GM12878 (cell line): ENCODE measurements at places on chromosomes 5 and 9.

- no peak for DNase-seq
These were observed 94.4 kb downstream of the GLDC start for GRCh38 chr9:6551136-6551535.

GRCh38 chr5:419970-420369 lies 23.0 kb upstream of the EXOC3 start:
- DNase-seq = no peak

DNA sequence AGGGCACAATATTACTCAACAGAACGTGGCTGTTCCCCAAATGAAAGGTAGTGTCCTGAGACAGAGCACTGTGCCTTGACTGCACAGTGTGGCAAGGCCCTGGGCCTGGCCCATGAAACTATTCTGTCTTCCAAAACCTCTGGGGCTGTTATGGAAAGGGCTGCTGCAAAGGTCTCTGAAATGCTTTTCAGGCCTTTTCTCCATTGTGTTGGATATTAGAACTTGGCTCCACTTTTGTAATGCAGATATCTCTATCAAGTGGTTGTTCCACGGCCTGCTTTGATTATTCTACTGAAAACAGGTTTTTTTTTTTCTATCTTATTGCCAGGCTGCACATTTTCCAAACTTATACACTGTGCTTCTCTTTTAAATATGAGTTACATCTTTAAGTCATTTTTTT lies 777.5 kb upstream of the TYRP1 start:
- no peak for DNase-seq

GRCh38 chr5:172648755-172649154 lies 7.7 kb downstream of the NEURL1B start:
- no peak for DNase-seq

DNA sequence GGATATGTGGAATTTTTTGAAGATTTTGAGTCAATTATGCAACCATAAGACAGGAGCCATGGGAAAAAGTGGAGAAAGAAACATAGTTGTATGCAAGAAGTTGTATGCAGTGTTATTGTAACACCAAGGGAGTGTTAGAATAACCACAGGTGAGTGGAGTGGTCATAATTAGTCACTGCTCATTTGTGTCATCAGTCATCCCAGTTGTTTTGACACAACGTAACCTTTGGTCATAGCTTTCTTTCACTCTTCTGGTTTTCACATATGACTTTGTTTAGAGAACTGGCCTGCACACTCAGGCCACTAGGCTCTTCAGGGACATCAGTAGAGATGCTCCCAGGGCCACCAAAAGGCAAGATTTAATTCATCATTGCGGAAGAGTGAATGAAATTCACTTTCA lies 158.7 kb upstream of the HMHB1 start:
- DNase-seq = peak; percentile 19

- DNase-seq = no peak
These were observed 6.7 kb downstream of the ADRB2 start for GRCh38 chr5:148833122-148833521.

GRCh38 chr9:21677387-21677786 lies 125.0 kb upstream of the MTAP start:
- DNase-seq = no peak

- DNase-seq = no peak
These were observed 308.8 kb downstream of the DOCK8 start for GRCh38 chr9:523444-523843.

- no peak for DNase-seq
These were observed 469.4 kb upstream of the TNC start for GRCh38 chr9:115587310-115587709.

DNA sequence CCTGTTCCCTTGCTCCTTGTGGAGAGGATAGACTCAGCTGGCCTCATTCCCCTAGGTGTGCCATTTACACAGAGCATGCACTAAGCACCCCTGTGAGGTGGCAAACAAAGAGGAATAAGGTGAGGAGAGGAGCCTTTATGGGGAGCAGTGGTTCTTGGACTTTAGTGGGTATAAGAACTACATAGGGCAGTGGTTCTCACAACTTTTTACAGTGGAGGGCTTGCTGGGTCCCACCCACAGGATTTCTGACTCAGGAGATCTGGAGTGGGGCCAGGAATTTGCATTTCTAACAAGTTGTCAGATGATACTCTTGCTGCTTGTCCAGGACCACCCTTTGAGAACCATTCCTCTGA lies 42.0 kb downstream of the CSF1R start:
- DNase-seq = no peak

GRCh38 chr5:91366551-91366950 lies 16.6 kb downstream of the ARRDC3 start:
- DNase-seq = no peak

GRCh38 chr5:154802050-154802449 lies 46.9 kb downstream of the LARP1 start:
- no peak for DNase-seq

DNA sequence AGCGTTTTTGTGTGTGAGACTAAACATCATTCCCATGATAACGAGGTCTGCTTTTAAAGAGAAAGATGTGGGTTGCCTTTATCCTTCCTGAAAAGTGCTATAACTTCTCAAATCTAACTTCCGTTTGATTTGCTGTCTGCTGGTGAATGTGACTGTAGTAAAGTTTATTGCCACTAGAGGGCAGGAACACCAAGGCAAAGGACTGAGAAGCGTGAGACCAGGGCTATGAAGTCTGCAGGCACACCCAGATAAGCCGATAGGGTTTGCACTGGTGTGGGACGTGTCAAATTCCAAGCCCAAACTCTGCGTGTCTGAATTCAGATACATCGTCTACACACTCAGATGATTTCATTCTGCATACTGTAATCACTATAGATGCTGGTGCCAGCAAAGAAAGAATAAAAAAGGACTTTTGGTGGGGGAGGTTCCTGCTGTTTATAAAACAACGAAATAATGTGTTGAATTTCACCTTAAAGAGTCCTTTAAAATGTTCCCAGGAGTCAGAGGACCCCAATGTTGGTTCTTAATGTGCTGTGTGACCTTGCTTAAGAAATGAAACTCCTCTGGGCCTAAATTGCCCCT lies 87.2 kb downstream of the PTTG1 start:
- DNase-seq = peak; percentile 76

DNA sequence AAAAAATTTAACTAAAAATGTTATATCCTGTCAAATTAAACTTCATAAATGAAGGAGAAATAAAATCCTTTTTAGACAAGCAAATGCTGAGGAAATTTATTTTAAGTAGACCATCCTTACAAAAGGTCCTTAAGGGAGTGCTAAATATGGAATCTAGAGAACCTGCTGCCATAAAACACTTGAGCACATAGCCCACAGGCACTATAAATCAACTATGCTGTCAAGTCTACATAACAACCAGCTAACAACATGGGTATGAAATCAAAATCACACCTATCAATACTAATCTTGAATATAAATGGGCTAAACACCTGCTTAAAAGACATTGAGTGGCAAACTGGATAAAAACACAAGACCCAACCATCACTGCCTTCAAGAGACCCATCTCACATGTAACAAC lies 15.1 kb upstream of the PRSS3 start:
- no peak for DNase-seq

DNA sequence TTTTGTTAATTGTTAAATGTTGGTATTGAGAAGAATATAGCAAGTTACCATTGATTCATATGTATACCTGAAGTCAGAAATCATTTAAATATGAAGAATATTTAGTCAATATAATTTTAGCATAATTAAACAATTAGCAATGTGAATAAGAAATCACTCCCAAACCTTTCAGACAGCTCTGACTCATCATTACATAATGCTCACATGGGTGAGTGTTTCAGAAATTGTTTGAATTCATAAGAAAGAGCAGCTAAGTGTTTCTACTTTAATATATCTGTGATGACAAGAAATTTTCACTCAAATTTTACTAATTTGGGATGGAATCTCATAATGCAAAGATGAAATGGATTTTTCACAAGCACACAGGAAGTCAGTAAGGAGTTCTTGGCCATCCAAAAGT lies 42.0 kb upstream of the CDC42SE2 start:
- no peak for DNase-seq

- no peak for DNase-seq
These were observed 33.3 kb upstream of the RORB start for GRCh38 chr9:74463825-74464224.

- no peak for DNase-seq
These were observed 91.5 kb upstream of the CDH9 start for GRCh38 chr5:27129926-27130325.

GRCh38 chr5:158843305-158843704 lies 256.4 kb downstream of the EBF1 start:
- no peak for DNase-seq

GRCh38 chr5:14112998-14113652 lies 30.0 kb upstream of the TRIO start:
- DNase-seq = no peak

DNA sequence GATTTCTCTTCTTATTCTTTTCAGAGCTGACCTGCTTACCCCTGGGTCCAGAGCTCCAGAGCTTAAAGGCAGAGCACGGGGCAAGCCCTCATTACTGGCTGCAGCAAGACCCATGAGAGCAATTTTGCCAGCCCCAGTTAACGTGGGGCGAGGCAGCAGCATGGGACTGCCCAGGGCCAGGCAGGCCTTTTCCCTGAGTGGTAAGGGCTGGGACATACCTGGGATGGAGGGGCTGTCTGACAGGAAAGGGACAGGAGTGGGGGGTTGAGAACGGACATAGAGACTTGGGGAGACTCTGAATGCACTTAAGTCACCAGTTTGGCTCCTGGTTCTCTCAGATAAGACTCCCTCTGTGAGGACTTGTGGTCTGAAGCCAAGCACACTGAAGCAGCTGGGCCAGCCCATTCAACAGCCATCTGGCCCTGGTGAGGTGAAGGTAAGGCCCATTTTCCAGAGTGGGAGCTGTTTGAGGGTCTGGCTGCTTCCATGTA lies 26.2 kb downstream of the HMGXB3 start:
- DNase-seq = no peak

GRCh38 chr5:156927545-156927944 lies 35.5 kb downstream of the TIMD4 start:
- no peak for DNase-seq

DNA sequence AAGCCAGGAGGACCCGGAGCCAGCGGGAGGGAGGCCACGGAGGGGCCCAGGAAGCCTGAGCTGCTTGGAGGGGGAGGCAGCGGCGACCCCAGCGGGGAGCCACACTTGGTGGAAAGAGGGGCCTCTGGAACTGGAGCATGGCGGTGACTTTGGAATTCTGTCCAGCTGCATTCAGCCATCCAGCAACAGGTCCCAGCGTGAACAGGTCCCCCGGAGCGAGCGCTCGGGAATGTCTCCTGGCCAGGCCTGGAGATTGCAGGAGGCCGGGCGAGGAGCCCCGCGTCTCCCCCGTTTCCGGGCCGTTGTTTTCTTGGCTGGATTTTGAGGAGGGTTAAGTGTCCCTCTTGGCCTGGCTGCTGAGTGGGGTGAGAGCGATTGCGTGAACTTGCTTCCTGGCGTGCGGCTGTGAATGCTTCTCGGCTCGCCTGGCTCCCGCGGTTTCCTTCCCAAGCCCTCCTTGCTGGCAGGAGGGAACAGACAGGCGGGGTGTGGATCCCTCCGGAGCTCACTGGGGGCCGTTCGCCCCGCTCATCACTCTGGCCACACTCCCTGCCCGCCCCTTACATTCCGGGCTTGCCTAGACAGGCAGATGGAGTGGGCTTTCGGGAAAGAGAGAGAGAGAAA lies 125.3 kb upstream of the IRX4 start:
- no peak for DNase-seq

DNA sequence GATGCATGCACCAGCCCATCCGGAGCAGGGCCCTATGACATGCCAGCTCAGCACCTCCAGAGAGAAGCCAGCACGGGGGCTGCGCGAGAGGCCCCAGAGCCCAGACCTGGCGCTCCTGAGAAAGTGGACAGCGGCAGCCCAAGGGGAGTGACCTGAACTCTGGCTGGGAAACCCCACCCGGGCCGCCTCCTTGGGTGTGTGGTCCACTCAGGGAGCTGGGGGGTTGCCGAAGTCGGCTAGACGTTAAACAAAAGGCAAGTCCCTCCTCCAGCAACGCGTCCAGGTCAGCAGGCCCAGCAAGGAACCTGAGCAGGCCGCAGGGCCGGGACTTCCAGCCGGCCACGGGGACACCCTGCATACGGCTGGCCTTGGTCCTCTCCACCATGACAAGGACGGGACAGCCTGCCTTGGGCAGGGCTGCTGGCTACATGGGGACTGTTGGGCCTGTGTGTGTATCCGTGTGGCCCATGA lies 35.7 kb downstream of the NACC2 start:
- no peak for DNase-seq

GRCh38 chr5:2489306-2489705 lies 262.2 kb downstream of the IRX2 start:
- DNase-seq = no peak

GRCh38 chr5:57929271-57929670 lies 446.7 kb upstream of the ACTBL2 start:
- DNase-seq = no peak

DNA sequence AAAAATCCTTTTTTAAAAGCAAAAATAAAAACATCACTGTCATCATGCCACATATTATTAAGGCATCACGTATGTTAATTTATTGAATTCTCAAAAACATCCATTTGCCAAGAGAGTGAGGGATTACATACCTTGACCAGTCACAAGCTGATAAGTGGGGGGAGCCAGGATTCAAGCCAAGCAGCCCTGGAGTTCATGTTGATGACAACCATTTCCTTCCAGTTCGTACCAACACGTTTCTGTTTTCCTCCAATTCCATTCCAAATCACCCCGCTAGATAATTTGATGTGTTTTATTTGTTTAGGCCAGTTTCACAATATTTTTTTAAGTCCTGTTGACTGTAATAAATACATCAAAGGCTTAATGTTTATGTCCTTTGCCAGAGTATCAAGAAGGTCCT lies 53.0 kb downstream of the SLC1A3 start:
- DNase-seq = no peak

- no peak for DNase-seq
These were observed 283.1 kb downstream of the ADAMTS6 start for GRCh38 chr5:65198456-65199120.

DNA sequence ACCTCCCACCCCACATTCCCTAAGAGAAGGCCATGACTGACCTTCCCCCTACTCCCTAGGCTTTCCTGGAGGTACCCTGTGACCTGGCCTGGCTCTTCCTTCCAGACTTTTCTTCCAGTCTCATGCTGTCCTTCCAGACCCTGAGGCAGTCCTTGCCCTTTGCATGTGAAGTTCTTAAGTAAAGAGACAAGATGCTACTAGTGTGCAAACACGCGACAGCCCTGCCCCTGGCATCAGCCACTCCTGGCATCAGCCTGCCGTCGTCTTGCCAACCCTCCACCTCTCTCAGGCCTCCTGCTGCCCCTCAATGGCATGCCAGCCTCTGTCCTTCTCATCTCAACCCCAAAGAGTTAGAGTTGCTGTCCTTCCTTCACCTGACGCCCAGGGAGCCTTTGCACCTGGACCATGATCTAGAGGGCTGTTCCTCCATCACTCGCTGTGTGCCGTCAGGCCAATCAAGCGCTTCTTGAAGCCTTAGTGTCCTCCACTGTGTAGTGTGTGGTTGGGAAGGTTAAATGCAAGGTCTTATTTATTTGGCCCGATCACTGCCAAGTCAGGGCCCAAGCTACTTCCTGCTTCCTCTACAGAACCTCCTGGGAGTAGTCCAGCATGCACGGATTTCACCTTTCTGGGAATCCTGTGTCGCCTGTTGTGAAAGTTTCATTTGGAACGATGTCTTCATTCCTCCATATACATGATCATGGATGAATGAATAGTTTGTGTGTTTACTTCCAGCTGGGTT lies 61.9 kb downstream of the WWC1 start:
- no peak for DNase-seq
